Neural crest cell (in vitro differentiated cells): ENCODE measurements at places on chromosomes 6 and 20. TPM values are rescaled to one million over a fixed set of nuclear protein-coding genes. Genes with fewer than 3 reads are reported as not detected.

DNA sequence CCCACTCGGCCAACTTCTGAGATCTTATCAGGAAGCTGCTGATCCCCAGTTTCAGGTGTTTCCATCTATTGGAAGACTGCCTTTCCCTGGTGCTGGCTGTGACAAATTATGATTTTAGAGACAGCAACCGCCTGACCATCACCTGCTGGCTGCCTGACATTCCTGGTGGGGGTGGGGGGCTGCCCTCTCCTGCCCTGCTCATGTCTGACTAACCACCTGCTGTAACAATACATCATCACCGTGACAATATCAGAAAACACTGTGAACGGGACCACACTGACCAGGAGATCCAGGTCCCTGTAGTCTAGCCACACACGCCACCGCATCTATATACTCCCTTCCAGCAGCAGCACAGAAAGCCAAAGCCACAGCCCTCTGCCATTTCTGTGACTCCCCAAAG lies 537.5 kb downstream of the QKI start:
- no peak for DNase-seq
- no peak overlapping the region for H3K27ac ChIP-seq
- H3K27me3 ChIP-seq: no peaks in the 10 kb centered on the region
- H3K4me1 ChIP-seq: peaks cover 70% of the 10 kb centered on the region

GRCh38 chr20:5569021-5569420 lies 181.2 kb upstream of the SHLD1 start:
- DNase-seq: peak; percentile 7
- peaks cover 4% of the 10 kb centered on the region for H3K36me3 ChIP-seq
- no peak overlapping the region for H3K27ac ChIP-seq
- H3K4me1 ChIP-seq: no peaks in the 10 kb centered on the region

- peak overlapping the region; percentile 90 for H3K27ac ChIP-seq
- peak overlapping the region; percentile 74 for H3K4me3 ChIP-seq
- H3K36me3 ChIP-seq: peaks cover 40% of the 10 kb centered on the region
- H3K27me3 ChIP-seq: peaks cover 3% of the 10 kb centered on the region
- H3K4me1 ChIP-seq: peaks cover 54% of the 10 kb centered on the region
- DNase-seq: no peak
Measured at GRCh38 chr6:32167154-32167760, 2.9 kb downstream of the EGFL8 start.

DNA sequence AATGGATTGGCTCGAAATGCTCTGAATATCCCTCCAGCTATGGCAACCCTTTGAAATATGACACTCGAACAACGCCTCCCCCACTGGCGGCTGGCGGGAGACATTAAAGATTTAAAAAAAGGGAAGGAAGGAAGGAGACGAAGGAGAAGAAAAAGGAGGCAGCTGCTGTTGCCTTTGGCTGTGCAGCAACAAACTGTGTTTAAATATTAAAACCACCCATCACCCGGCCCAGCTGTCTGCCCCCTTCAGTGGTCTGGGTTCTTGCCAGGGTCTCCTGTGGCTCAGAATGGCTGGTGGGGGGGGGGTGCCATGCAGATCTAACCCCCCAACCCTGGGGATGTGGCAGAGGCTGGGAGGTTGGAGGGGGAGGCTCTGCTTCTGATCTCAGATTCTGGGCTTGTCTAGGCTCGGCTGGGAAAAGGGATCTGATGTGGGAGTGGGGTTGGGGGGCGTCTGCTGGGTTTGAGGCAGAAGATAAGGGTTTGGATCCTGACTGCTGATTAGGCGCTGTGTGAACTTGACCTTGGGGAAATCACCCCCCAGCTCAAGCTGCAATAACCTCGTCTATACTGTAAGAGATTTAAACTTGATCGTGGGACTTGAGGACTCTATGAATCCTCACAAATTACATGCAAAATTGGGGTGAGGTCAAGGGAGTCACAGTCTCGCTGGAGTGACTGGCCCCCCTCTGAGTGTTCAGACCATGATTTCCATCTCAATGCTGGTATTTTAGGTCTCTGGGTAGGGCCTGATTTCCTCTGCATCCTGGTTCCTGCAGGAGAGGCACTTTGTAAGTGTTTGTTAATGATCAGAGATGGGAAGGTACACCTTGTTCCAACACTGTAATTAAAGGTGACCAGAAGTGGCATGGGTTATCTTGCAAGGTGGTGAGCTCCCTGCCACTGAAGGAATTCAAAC lies 40.3 kb upstream of the BLCAP start:
- H3K27ac ChIP-seq: no peak overlapping the region
- no peak for DNase-seq

DNA sequence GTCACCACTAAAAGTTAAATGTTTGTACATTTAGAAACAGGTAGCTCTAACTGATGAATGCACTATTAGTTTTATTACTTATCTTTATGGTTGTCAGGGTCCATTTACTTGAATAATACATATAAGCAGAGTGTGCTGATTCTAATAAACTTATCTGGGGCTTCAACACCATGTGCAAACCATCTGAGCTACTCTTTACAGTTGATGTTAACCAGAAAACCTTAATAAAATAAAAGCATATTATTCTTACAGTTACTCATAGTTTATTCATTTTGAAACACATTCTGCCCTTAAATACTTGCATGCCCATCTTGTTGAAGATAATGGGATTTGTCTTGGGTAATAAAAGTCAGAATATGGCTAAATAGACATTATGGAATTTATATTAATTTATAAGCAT lies 1042.2 kb downstream of the EPHA7 start:
- H3K36me3 ChIP-seq: no peaks in the 10 kb centered on the region
- no peaks in the 10 kb centered on the region for H3K27me3 ChIP-seq

GRCh38 chr20:43448748-43449535 lies 8.8 kb upstream of the SRSF6 start:
- H3K4me3 ChIP-seq: peak overlapping the region; percentile 69
- H3K36me3 ChIP-seq: no peaks in the 10 kb centered on the region
- H3K27me3 ChIP-seq: peaks cover 22% of the 10 kb centered on the region
- DNase-seq: peak; percentile 40
- no peaks in the 10 kb centered on the region for H3K4me1 ChIP-seq

GRCh38 chr6:94636780-94637385 lies 940.5 kb upstream of the MANEA start:
- no peak overlapping the region for H3K4me3 ChIP-seq
- no peak for DNase-seq
- no peaks in the 10 kb centered on the region for H3K36me3 ChIP-seq
- H3K27ac ChIP-seq: no peak overlapping the region
- no peaks in the 10 kb centered on the region for H3K27me3 ChIP-seq

DNA sequence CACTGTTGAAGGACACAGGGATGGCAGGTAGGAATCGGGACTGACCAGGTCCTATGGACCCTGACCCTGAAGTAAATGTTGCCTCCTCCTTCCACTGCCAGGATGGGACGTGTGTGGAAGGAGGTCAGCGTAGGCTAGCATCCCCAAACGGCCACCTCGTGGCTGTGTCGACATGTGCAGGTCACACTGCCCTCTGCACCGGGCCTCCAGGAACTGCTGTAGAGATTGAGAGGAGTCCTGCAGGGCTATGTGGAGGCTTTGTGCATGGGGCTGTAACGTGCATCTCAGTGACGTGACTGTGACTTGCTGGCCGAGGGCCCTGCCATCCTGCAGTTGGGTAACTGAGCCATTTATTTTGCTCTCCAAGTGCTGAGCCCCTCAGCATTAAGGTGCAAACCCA lies 149.5 kb downstream of the PHACTR3 start:
- DNase-seq: no peak
- peaks cover 20% of the 10 kb centered on the region for H3K27me3 ChIP-seq
- no peak overlapping the region for H3K4me3 ChIP-seq
- H3K36me3 ChIP-seq: no peaks in the 10 kb centered on the region
- peaks cover 33% of the 10 kb centered on the region for H3K4me1 ChIP-seq

GRCh38 chr6:158649289-158650143 lies at the start of gene SYTL3:
Gene SYTL3 (plus strand): TSS chr6:158650054. CDS start chr6:158663269, 13,215 bp downstream.
- peaks cover 30% of the 10 kb centered on the region for H3K27me3 ChIP-seq
- peak within 1 kb of the TSS; percentile 38 for H3K4me3 ChIP-seq
- peaks cover 29% of the 10 kb centered on the region for H3K4me1 ChIP-seq
- no peak within 1 kb of the TSS for H3K27ac ChIP-seq

The ECT2L gene
- not detected in 2 replicates for total RNA-seq

The C6orf58 gene
- 0.82 TPM in 1 of 2 replicates, not detected in the other for total RNA-seq

The SIRPD gene
- not detected in 2 replicates for total RNA-seq
